Anterior cingulate cortex (tissue), 58 donors: ENCODE measurements at places on chromosomes 12 and 14.

DNA sequence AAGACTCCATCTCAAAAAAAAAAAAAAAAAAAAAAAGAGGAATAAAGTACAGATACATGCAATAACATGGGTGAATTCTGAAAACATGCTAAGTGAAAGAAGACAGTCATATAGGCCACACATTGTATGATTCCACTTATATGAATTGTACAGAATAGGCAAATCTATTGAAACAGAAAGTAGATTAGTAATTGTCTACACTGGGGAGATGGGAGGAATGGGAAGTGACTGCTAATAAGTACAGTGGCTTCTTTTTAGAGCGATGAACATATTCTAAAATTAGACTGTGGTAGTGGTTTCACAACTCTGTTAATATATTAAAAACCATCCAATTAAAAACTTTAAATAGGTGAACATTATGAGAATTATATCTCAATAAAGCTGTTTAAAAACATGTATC, 74.4 kb downstream of the ANKS1B start:
- DNase-seq: no peak

DNA sequence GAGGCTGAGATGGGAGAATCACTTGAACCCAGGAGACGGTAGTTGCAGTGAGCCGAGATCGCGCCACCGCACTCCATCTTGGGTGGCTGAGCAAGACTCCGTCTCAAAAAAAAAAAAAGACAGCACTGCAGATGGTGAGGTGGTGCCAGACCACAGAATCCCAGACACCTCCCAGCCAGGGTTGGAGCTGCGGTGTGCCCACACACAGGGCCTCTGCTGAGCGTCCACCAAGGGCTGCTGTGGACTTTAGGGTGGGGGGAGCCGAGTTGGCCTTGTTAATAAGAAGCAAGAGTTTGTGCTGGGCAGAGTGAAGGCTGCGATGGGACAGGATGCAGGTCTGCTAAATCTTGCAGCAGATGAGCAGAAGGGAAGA, 14.2 kb downstream of the KMT5A start:
- DNase-seq: no peak

- DNase-seq: no peak
Observed at GRCh38 chr12:132478845-132479244, 11.1 kb upstream of the FBRSL1 start.

DNA sequence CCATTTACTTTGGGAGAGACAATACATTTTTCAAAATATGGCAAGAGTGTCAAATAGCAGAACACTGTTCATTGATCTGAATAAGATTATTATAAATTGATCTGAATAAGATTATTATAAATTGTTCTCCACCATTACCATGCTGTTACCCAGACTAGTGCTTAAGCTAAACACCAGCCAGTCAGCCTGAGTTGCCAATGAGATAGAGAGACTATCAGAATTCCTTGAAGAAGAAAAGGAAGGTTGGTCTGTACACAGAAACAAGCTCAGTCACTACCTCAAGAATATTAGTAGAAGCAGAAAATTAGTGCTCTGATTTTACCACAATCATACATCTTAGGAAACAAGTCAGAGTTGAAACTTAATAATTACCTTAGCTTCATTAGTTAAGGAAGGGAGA, 469.8 kb downstream of the FOXG1 start:
- DNase-seq: no peak

DNA sequence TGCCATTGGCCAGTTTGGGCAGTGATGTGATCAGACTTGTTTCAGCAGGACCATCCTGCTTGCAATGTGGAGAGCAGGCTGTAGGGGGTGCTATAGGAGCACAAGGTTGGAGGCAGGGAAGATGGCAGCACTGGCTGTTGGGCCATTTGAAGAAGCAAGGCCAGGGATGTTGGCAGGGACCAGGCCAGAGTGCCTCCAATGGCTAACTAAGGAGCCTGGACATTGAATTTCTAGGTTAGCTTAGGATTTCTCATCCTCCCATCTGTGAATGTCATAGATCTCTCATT, 23.5 kb downstream of the FGF23 start:
- no peak for DNase-seq

- no peak for DNase-seq
Observed at GRCh38 chr12:25570418-25570817, 17.3 kb upstream of the LMNTD1 start.

GRCh38 chr12:109612003-109612402, 38.4 kb downstream of the MVK start:
- DNase-seq: no peak

- peak; percentile 79 for DNase-seq
Observed at GRCh38 chr14:105248368-105249181, at the start of gene BTBD6. BTBD6 (plus strand) TSS chr14:105248533; CDS start chr14:105248712, 179 bp downstream.

DNA sequence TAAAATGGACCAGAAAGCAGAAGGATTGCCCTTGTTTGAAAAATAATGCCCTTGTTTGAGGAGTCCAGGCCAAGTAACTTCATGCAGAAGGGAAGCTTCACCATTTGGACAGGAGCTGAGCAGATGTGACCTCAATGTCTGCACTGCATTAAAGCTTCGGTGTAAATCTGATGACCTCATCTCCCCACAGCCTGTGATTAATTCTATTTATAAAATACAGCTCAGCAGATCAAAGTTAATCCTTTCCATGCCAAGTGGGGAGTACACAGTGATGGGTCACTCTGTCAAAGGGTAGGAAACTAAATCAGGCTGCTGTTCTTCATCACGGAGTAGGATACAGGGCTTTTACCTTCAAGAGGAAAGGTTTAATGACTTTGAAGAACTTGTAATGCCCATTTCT, 533.7 kb downstream of the RPS29 start:
- DNase-seq: no peak

DNA sequence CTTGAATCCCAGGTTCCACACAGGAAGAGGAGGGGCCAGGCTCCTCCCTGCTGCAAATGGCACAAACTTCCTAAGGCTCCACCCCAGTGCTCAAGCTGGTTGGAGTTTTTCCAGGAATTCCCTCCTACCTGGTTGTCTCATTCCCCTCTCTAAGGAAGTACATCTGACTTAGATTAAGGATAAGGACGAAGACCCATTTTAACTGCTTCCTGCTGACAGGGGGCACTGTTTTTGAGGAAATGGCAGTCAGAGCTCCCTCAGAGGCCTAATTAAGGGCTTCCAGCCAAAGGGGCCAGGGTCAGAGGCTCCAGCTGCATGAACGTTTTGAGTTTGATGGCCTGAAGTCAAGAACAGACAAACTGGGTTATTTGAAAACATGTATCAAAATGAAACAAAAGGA, 1084.7 kb downstream of the SLC6A15 start:
- no peak for DNase-seq

DNA sequence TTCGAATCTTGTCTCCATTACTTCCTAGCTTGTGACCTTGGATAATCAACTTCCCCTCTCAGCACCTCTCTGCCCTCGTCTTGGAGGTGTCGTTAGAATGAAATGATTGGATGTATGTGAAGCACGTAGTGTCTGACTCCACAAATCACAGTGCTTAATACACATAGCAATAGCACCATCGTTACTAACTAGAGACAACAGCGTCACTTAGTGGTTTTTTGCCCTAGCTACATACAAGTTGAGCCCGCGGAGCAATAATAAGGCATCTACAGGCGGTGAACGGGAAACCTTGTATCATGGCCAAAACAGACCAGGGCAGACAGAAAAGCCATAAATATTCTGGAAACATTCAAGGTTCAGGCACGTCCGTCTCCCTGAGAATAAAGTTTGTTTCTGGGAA, 154.9 kb downstream of the ASCL4 start:
- no peak for DNase-seq

DNA sequence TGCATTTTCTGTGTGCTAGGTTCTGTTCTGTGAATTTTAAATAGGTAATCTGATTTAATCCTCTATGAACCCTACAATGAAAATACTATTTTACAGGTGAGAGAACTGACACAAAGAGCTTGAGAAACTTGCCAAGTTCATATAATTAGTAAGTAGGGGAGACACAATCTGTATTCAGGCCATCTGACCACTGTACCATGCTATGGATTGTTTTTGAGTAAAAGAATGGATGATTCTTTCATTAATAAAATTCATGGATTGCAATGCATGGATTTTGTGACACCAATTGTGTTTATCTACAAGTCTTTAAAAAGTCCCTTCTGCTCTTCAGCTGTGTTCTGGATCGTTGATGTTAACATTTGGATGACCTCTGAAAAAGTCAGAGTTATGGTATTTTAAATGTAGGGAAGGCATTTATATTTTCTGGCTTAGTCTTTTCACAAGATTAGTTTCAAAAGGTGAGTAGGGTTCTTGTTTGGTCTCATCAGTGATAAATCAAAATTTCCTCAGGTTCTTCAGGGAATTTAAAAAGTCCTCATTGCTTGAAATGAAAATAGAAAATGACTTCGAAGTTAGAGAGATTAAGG, 15.4 kb upstream of the DYRK2 start:
- DNase-seq: no peak

- DNase-seq: no peak
Observed at GRCh38 chr12:48997719-48998496, 1.3 kb downstream of the DDN start.

GRCh38 chr14:46626876-46627275, 24.7 kb downstream of the RPL10L start:
- DNase-seq: no peak

- DNase-seq: no peak
Observed at GRCh38 chr12:12474471-12474928, 88.2 kb downstream of the DUSP16 start.

DNA sequence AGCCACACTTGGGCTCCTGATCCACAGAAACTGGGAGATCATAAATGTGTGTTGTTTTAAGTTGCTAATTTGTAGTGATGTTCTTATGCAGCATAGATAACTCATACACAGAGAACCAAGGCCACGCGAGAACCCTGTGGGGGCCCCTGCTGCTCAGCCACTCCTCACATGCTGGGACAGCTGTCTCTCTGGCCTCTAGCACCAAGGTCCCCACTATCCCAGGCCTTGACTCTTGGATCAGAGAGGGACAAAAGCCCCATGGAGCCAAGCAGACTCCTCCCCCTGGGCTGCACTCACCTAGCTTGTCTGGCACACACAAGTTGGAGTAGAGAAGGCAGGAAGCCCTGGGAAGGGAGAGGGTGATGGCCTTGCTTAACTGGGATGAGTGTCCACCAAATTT, 11.3 kb downstream of the PLD4 start:
- no peak for DNase-seq

DNA sequence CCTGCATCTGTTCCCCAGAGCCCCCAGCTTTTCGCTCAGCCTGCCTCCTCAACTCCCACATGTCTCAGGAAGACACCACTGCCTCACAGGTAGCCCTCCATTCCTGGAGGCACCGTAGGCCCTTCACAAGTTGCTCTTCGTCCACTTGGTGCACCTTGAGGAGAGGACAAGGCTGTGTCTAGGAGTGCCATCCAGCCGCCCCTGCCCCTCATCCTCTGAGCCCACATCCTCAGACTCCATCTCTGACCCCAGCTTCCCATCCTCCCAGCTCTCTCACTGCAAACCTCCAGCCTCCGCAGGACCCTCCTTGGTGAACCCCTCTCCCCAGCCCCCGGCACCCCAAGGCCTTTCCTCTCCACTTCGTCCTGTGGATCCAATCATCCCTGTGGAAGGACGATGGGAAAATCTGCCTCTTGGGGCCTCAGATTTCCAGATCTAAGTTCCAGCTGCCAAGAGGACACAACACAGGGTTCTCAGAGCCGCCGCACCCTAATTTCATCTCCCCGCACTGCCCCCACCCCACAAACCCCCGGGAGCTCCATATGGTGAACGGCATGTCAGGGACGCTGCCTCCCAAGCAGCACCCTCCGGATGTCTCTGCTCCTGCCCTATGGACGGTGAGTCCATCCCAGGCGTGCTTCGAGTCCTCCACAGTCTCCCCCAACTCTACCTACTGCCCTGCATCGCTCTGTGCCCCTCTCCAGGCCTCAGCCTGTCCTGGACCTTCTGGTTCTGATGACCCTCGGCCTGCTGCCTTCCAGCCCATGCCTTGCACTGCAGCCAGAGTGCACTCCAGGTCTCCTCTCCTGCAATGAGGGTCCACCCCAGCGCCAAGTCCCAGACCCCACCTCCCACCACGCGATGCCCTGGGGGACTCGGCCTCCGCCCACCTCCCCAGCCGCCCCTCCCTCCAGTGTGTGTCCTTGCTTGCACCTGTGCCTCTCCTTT, 314.1 kb upstream of the DIO3 start:
- DNase-seq: no peak

DNA sequence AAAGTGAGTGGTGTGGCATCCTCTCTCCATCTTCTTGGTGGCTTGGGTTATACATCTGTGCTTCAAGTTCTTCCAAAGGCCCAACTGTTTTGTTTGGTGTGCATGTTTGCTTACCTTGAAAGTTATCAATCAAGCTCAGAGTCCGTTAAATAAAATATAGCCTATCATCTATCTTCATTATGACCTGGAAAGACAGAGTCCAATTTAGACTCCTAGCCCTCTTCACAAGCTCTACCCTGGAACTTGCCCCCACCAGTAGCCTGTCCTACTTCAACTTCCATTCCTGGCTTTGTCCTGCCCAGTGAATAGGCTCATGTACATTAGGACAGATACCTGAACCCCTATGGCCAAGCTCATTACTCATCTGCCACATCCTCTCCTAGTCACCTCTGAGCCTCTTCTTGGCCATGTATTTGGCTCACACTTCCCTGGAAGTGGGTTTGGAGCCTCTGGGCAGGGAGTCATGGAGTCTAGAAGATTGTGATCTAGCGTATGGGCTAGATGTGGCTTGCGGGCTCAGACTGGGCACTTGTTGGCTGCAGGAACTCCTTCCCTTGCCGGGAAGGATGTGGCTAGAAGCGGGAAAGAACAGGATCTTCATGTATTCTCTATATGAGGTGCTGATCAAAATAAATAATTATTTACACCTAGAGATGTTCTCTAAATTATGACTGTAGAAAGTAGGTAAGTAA, 6.4 kb upstream of the SSTR1 start:
- no peak for DNase-seq

DNA sequence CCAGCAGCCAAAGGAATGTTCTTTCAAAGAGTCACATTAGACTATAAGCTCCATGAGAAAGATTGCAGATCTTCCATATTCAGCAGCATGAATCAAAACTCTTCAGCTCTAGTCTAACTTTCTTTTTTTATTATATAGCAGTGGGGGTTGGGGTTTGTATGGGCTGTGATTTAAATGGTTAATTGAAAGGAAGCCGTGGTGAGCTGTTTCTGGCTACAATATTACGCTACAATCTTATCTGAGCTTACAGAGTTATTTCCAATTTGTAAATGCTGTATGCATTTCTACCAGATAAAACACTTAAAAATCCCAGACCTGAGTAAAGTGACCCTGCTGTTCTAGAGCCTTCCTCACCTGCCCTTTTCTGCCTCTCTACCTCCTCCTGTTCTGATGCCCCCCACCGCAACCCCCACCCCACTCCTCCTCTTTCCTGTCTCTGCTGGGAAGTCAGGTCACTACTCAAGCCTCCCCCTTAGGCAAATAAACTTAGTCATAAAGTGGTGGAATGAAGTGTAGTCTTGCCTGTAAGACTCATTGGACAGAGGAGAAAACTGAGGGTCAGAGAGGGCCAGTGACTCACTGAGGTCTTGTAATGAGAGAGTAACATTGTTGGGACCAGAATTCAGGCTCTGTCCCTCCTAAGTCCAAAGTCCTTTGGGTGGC, 1089.5 kb downstream of the BCL11B start:
- no peak for DNase-seq

- DNase-seq: no peak
Observed at GRCh38 chr12:4951601-4952000, 41.9 kb downstream of the KCNA1 start.
